ENCODE measurements at places on chromosomes 2 and 18.
A peak's percentile ranks its signal among the peaks of the same experiment; 100 is the strongest.

GRCh38 chr2:225100856-225101294 is 58.6 kb upstream of the DOCK10 start:
- DNase-seq: peak; percentile 18

- no peak for DNase-seq
Observed at GRCh38 chr2:174356347-174356746, 21.6 kb downstream of the SP9 start.

- DNase-seq: no peak
Observed at GRCh38 chr2:28313220-28313784, 79.4 kb upstream of the FOSL2 start.

GRCh38 chr18:48553236-48553635 is 14.4 kb downstream of the CTIF start:
- DNase-seq: no peak

DNA sequence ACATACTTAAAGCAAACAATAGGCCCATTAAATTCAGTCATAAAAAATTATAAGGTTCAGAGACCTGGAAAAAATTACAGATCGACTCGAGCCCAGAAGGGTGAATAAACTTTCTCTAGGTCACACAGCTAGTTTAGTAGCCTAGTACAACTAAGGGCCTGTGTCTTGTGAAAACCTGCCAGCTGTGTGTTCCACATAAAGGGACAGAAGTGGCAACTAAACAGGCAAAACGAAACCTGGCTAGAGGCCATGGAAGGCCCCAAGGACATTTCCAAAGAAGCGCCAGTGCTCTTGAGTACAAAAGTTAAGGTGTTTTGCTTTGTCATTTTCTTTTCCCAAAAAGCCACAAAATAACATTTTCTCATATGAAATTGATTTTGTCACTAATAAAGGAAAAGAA is 164.9 kb downstream of the L3MBTL4 start:
- no peak for DNase-seq

- DNase-seq: no peak
Observed at GRCh38 chr2:162126111-162126519, 25.9 kb downstream of the GCG start.

DNA sequence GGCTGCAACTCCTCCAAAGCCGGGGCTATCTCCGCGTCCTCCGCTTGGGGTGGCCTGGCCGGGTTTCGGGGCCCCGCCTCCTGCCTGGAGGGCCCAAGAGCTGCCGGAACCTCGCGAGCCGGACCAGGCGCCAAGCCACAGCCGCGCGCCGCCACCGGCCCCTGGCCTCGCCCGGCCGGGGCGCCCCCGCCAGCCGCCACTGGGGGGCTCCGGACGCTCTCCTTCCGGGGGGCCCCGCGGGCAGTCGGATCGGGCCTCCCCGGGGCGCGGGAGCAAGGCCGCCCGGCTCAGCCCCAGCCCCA is 17.4 kb upstream of the HAAO start:
- DNase-seq: peak; percentile 58

DNA sequence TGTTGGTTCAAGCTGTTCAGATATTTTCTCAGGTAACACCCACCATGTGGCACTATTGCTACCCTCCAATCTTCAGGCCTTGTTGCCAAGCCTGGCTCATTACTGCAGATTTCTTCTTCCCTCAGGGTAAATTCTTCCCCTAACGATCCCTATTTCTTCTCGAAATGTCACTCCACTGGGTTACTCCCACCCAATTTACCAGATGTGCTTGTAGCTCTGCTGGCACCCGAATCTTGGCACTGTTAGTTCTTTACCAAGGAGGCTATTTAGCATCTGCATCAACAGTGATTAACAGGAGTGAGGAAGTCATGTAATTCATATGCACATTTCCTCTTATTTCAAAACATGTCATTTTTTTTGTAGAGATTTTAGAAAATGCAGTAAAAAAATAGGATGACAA is 217.1 kb upstream of the CYRIA start:
- no peak for DNase-seq

GRCh38 chr2:191065785-191066184 is 51.8 kb upstream of the STAT1 start:
- DNase-seq: no peak

GRCh38 chr2:149050188-149050587 is 11.7 kb downstream of the LYPD6B start:
- DNase-seq: no peak

GRCh38 chr2:231455222-231455621 is 9.1 kb downstream of the NCL start:
- DNase-seq: no peak

GRCh38 chr2:191786694-191787093 is 60.2 kb downstream of the CAVIN2 start:
- no peak for DNase-seq

GRCh38 chr2:54240515-54241469 is 15.2 kb downstream of the TSPYL6 start:
- no peak for DNase-seq

GRCh38 chr2:197108758-197109157 is 182.3 kb upstream of the PGAP1 start:
- DNase-seq: peak; percentile 24

- DNase-seq: peak; percentile 54
Observed at GRCh38 chr18:31684279-31685096, at the start of gene B4GALT6. TSS of gene B4GALT6 (minus strand) at chr18:31684581. CDS start at chr18:31684426, 155 bp downstream.

DNA sequence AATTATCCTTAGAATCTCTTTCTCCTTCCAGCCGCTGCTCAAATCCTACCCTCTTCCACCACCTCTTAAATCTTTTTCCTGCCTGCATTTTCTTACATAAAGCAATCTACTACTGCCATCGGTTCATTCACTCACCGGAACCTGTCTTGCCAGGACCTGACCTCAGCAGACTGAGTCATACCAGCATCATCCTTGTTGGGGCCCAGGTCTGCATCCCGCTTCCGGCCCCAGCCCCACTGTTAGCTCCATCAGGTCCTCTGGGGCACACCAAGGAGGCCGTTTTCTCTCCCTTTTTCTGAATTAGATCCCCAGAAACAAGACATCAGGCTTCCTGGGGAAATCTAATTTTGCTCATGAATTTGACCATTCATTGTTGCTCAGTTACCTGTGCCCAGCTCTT is 42.7 kb upstream of the TGFA start:
- DNase-seq: no peak

GRCh38 chr2:37625156-37625555 is 46.3 kb downstream of the CDC42EP3 start:
- DNase-seq: no peak

GRCh38 chr2:99975386-99975785 is 167.0 kb downstream of the AFF3 start:
- DNase-seq: no peak

- DNase-seq: no peak
Observed at GRCh38 chr2:38095079-38095995, 19.4 kb upstream of the CYP1B1 start.

DNA sequence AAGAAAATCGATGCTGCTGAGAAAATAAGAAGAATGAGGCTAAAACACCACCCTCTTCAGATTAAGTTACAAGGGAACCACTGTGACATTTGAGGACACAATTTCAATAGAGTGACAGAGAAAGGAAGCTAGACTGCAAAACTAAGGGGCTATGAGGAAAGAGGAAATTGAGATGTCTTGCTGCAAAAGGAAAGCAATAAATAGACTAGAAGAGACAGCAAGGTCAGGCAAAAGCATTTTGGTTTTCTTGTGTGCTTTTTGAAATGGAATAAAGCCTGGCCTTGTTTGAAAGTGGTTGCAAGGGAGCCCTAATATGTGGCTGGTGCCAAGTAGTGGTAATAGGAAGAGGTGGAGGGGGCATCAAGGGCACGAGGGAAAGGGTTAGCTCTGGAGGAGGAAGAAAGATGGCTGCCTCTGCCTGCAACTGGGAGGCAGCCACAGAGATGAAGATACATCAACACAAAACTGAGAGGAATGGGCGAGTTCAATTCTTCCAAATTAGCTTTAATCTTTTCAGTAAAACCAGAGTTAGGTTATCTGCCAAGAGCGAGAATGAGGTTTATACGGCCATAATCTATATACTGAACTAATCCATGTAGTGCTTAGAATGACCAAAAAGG is 1.2 kb upstream of the MRO start:
- DNase-seq: no peak

- DNase-seq: no peak
Observed at GRCh38 chr2:231687961-231688360, 20.4 kb upstream of the PTMA start.

DNA sequence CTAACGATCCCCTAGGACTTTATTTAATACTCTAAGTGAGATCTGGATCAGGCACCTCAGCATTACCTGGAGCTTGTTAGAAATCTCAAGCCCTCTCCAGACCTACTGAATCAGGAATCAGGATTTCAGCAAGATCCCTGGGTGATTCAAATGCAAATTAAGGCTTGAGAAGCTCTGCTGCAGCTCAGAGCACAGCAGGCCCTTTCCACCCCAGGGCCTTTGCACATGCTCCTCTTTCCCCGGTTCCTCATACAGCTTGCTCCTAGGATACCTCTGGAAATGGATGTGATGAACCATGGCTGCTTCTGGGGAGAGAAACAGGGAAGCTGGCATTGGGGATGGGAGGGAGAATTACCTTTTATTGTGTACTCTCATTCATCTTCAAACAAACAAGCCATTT is 40.3 kb upstream of the MGAT4A start:
- no peak for DNase-seq

- no peak for DNase-seq
Observed at GRCh38 chr2:134217351-134217750, 36.5 kb upstream of the MGAT5 start.

DNA sequence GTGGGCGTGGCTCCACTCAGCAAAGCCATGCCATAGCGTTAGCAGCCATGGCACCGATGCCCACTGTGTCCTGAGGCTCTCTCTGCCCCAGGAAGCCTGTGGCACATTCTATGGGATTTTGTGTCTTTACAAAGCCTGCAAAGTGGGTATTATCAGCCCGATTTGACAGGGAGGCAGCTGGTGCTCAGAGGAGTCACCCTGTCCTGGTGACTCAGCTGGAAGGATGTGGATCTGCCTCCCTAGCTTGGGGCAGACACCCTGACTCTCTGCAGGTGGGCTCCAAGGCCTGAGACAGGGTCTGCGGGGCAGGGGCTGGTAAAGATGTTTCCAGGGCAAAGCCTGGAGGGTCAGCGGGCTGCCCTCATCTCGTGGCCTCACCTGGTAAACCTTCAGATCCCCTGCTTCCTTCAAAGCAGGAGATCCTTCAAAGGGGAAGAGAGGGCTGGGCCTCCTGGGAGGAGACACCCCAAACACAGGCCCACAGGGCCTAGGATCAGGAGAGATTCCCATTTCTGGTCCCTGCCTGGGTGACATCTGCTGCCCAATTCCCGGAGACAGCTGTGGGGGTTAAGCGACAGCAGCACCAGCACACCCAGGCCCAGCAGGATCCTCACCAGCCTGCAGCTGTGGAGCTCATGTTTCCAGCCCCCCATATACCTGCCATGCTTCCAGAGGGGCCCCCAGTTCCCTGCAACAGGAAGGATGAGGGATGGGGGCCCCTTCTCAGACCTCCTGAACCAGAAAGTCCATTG is 3.0 kb upstream of the ASB1 start:
- no peak for DNase-seq

DNA sequence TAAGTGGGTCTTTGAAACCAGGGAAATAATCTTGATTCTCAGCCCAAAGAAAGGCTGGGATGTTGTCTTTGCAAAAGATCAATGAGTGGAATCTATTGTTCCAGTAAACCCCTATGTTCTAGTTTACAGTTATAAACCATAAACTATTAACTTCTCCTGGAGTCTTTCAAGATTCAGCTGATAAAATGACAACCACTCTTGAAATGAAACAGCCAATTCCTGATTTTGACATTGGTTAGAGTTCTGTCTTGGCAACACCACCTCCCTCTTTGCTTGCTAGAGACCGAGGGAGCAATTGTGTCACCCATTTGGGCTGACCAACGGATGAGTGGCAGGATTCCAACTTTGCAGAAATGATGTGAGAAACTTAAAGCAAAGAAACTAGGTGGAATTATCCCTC is 746.9 kb downstream of the SLC4A3 start:
- no peak for DNase-seq

DNA sequence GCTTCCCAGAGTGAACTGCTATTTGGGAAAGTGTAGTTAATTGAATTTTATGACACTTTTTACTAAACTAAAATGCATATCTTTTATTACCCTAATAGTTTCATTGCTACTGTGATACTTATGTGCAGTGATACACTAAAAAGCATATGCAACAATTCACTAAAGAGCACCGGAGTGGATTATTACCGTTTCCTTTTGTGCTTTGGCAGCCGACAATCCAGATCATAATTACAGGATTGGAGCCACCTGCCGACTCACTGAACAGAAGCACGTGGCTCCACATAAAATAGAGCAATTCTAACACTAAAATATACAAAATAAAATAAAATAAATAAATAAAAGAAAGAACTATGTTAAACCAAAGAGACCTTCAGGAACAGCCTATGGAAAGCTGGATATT is 583.4 kb downstream of the NRXN1 start:
- no peak for DNase-seq

DNA sequence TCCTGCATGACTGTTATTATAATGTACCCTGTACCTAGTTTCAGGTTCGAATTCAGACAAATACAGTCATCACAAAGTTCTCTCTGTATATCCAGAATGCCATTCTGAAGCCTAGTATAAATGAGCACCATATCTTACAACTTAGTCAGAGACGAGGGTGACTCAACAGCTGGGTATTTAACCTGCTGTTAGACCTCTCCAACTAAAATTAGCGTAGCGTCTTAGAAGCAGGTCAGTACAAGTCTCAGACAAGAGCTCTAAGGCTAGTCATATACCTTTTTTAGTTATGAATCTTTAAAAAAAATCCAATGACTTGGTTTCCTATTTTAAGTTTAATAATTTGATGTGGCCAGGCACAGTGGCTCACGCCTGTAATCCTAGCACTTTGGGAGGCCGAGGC is 74.1 kb downstream of the CABYR start:
- peak; percentile 12 for DNase-seq

- DNase-seq: no peak
Observed at GRCh38 chr2:159550231-159550630, 66.1 kb downstream of the BAZ2B start.

DNA sequence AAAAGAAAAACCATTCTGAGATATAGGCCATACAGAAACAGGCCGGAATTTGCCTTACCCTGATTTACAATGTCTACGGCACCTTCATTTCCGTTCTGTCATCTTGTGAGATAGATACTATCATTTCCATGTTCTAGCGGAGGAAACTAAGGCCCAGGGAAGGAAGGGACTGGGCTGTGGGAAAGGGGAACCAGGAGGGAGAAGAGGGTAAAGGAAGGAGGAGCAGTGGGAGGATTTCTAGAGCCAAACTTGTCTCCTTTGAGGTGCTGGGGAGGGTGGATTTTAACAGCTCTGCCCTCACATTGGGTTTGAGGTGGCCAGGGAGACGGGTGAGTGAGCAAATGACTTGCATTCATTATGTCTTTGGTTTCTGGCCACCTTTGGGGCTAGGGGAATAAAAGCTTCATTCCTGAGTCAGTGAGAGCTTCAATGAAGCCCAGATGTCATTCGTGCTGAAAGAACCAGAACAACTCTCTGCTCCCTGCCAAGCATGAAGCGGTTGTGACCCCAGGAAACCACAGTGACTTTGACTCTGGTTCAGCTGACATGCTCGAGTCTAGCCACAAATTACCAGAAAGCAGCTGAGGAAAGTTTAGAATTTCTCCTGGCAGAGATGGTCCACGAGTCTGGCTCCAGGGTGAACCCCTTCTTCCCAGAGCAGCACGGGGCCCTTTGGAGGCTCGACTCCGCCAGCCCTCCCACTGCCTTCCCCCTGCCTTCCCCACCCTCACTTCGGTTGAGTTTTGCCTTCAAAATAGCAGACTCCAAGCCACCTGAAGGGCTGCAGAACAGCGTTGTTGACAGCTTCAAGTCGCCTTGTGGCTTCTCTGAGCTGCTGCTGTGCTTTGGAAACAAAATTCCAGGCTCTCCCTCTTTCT is 3.8 kb downstream of the ACTG2 start:
- DNase-seq: no peak
